ENCODE measurements at places on chromosomes 5 and 9.

DNA sequence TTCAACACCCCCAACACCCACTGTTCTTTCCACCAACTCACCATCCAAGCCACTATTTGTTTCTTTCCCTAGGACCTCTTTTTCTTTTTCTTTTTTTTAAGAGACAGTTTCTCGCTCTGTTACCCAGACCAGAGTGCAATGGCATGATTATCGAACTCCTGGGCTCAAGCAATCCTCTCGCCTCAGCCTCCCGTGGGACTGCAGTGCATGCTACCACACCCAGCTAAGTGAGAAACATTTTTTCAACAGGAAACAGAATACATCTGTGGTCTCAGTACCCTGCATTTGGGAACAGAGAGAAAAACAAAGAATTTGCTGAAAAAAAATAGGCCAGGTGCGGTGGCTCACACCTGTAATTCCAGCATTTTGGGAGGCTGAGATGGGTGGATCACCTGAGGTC is 24.6 kb downstream of the B4GALT1 start:
- DNase-seq, result no peak

DNA sequence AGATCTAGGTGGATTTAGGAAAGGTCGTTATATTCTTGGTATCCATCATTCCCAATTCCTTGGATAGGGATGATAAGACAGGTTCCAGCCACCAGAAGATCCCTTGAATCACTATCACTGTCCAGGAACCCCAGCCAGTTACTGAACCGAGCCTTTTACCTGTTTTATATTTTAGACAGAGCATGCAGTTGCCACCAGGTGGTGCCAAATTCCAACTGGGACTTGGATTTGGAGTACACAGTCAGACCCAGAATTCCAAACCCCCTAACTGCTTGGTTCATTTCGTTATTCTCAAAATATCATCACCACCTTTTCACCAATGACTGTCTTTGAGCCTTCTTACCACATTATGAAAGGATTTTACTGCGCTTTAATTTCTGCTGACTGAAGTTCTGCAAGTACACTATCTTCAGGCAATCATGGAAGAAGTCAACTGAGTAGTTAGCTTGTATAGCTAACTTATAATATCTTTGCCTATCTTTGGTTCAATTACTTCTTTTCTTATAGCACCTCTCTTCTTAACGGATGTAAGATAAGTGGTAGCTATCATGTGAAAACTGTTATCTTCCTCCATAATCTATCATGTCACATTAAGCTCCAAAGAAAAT is 191.8 kb downstream of the PRR16 start:
- peak; percentile 6 for DNase-seq

DNA sequence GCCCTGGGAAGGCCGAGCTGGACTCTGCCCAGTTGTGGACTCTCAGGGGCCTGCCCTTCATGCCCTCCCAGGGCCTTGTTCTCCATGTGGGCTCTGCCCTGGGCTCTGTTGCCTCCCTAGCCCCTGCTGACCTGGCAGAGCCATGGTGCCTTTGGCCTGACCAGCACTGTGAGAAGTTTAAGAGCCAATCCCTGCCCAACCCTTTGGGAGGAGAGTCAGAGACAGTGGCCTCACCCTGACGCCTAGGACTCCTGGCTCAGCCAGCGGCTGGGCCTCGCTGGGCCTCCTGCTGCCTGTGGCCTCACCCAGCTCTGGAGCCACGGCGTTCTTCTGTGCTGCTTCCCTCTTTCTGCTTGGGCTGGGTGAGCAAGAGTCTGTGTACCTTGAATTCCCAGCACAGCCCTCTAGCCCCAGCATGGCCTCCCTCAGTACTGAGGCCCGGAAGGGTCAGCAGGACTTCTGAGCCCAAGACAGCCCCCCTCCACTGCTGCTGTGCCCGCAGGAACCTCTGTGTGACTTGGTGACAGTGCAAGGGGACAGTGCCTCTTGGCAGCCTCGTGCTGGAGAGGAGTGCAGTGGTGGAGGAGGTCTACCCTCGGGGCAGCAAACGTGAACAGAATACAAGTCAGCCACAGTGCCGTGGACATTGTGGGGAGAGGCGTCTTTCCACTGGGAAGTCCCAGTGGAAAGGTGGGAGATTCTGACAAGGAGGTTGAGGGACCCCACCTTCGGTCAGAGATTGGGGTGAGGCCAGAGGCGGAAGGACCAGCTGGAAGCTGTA is 97.4 kb downstream of the CACNA1B start:
- DNase-seq, result no peak

- no peak for DNase-seq
Measured at GRCh38 chr9:130756037-130756436, 62.5 kb downstream of the EXOSC2 start.

GRCh38 chr5:33319151-33319550 is 121.6 kb upstream of the TARS1 start:
- DNase-seq, result no peak

- DNase-seq, result no peak
Measured at GRCh38 chr9:137319011-137319738, 17.1 kb upstream of the NRARP start.

- DNase-seq, result no peak
Measured at GRCh38 chr5:80592761-80593160, 22.7 kb upstream of the ANKRD34B start.

GRCh38 chr5:172714491-172715420 is 56.2 kb downstream of the DUSP1 start:
- no peak for DNase-seq

- no peak for DNase-seq
Measured at GRCh38 chr5:145981589-145982571, 45.5 kb downstream of the SH3RF2 start.

- no peak for DNase-seq
Measured at GRCh38 chr9:136599074-136599531, 53.3 kb upstream of the NOTCH1 start.

GRCh38 chr5:140713562-140714094 is 13.4 kb downstream of the ZMAT2 start:
- DNase-seq, result no peak

- DNase-seq, result no peak
Measured at GRCh38 chr5:20611620-20612019, 623.6 kb upstream of the CDH18 start.

GRCh38 chr9:87034841-87035240 is 87.5 kb upstream of the GAS1 start:
- no peak for DNase-seq

- no peak for DNase-seq
Measured at GRCh38 chr9:109171926-109172325, 4.9 kb upstream of the FRRS1L start.

- DNase-seq, result no peak
Measured at GRCh38 chr5:6379246-6379645, 899 bp upstream of the MED10 start.

DNA sequence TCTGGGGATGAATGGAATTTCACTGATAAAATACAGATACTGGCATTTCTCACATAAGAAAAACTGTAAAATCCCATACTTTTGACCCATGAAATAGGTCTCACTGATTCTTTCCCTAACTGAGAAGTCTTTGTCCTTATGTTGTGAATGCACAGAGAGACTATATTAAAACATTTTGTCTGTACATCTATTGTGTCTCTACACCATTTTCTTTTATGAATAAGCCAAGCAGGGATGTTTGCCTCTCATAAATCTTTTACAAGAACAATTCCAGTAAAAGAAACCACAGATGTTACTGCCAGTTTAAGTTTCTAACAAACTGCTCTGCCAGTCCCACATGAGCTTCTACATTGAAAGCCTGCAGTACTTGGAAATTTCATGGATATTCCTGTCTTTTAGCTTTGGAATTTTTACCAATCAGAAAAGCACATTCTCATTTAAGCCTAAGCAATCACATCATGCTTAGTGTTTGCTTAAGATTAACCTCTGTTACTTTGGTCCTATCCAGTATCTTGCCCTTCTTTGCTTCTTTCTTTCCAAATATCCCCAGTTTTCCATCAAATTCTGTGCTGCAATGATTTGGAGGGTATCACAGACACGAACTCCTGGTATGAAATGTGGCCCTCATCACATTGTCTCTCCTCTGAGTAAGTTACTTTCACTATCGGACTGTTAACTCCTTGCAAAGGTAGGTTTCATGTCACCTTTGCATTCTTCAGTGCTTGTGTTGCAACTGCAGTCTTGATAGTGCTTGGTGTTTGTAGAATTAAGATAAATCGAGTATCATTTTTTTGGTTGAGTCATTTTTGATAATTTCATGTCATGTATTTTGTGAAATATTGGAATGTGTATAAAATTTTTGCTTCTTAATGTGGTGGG is 415.1 kb upstream of the ADAMTSL1 start:
- DNase-seq, result no peak

GRCh38 chr5:137091472-137091871 is 407.7 kb downstream of the SPOCK1 start:
- DNase-seq, result no peak

DNA sequence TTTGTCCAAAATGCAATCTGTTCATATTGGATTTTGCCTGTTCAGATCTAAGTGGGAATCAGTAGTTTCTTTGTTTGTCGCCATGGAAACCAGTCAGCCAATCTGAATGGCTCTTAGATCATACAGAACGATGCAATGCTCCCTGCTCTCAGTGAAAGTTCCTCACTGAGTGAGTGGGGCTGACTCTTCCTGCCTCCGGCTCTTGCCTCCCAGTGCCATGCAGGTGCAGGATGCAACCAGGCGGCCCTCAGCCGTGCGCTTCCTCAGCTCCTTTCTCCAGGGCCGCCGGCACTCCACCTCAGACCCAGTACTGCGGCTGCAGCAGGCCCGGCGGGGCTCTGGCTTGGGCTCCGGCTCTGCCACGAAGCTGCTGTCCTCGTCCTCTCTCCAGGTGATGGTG is at the start of gene PTPDC1:
PTPDC1 (plus strand) TSS at position 151 of the 400 bp plus-strand sequence; CDS start at position 218, 67 bp downstream.
- DNase-seq, result peak; percentile 48

DNA sequence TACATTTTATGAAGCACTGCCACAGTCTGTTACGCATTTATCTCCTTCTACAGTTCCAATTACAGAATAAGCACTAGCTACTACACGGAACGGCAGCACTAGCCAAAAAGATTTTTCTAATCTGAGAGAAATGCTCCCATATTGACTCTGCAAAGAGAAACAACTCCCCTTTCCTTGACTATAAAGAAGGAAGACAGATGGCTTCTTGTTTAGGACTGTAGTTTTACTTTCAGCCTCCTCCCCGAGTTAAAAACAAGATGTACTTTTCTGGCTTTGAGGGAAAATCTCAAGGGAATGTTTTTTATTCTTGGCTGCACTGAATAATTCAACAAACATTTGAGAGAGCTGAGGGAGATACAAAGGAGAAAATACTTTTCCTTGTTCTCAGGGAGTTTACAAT is 1.9 kb upstream of the SLC44A1 start:
- DNase-seq, result no peak

GRCh38 chr9:108383796-108384195 is 472.0 kb downstream of the ACTL7B start:
- DNase-seq, result no peak

DNA sequence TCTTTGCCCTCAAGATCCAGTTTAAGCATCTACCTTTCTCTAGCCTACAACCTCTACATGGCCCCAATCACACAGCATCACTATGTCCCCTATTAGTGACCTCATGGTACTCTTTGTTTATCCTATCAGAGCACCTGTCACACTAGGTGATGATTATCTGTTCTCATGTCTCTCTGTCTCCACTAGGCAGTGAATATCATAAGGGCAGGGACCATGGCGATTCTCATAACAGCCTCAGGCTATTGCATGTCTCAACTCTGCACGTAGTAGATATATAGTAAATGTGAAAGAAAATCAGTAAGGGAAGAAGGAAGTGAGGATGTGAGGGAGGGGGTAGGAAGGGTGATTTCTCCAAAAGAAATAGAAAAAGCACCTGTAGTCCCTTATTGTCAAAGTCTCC is 311.0 kb downstream of the NSG2 start:
- DNase-seq, result no peak

- DNase-seq, result no peak
Measured at GRCh38 chr9:98806394-98807035, 955 bp upstream of the GALNT12 start.

GRCh38 chr5:149728303-149728702 is 1.8 kb upstream of the PPARGC1B start:
- DNase-seq, result no peak

DNA sequence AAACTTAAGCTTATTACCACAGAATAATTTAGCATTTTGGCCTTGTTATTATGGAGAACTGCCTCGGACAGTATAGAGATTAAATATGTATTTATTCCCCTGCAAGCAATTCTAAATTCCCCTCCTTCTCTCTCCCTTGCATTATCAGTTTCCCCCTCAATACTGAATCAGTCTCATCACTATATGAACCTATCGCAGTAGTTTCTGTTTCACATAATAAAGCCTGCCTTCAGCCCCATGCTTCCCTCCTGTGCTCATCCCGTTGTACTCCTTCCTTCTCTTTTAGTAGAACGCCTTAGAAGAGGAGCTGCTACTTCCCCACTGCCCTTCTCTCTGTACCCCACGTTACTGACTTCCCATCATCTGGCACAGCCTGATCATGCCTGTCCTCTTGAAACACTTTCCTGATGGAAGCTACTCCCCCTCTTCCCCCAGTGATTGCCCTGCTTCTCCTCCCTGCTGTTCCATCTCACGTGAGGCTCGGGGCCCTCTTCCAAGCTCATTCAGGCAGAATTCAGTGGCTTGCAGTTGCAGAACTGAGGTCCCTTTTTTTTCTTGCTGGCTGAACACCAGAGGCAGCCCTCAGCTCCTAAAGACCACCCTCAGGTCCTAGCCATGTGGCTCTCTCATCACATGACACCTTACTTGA is 93.4 kb downstream of the PPIC start:
- DNase-seq, result no peak

- no peak for DNase-seq
Measured at GRCh38 chr5:60699288-60699608, 718 bp downstream of the DEPDC1B start.

- no peak for DNase-seq
Measured at GRCh38 chr9:35342221-35342958, 147.5 kb upstream of the RUSC2 start.

GRCh38 chr5:164000819-164001218 is 495.4 kb downstream of the MAT2B start:
- DNase-seq, result no peak

GRCh38 chr9:112753725-112754124 is 3.2 kb downstream of the SNX30 start:
- no peak for DNase-seq

- no peak for DNase-seq
Measured at GRCh38 chr5:68116868-68117411, 98.6 kb upstream of the PIK3R1 start.

DNA sequence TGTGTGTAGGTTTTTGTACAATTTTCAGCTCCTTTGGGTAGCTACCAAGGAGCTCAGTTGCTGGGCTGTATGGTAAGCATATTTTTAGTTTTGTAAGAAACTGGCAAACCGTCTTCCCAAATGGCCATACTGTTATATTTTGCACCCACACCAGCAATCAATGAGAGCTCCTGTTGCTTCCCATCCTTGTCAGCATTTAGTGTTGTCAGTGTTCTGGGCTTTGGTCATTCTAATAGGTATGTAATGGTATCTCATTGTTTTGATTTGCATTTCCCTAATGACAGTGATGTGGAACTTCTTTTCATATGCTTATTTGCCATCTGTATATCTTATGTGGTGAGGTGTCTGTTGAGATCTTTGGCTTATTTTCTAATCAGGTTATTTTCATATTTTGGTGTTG is 320.1 kb downstream of the MLLT3 start:
- DNase-seq, result no peak

DNA sequence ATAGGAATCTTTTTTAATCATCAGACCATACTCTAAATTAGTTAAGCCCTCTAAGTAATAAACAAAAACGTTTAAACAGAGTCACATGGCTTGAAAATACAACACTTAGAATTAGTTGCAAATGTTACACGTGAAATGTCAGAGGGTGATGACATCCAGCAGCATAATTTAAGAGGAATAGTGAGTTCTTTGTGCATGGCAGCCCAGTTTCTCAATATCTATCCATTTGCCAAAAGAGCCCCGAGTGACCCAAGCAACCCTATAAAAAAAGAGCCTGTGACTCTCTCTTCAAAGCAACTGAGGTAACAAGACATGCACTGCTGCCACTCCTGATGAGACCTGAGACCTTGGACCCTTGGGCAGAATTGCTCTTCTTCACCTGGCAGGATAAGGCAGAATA is 96.9 kb upstream of the RASA1 start:
- no peak for DNase-seq

Measured in NCI-H2227 treated with DMSO at 0.1 percent for 48 hours (cell line).